ENCODE measurements at places on chromosomes 11 and 22.
A peak's percentile ranks its signal among the peaks of the same experiment; 100 is the strongest.

GRCh38 chr11:74935285-74935684 lies 13.6 kb downstream of the XRRA1 start:
- no peak for DNase-seq

- no peak for DNase-seq
Measured at GRCh38 chr11:64865286-64866172, 12.9 kb downstream of the EHD1 start.

- DNase-seq: peak; percentile 40
Measured at GRCh38 chr11:11966826-11967668, 41.4 kb downstream of the DKK3 start.

- no peak for DNase-seq
Measured at GRCh38 chr11:6219359-6219758, 14.0 kb downstream of the C11orf42 start.

- DNase-seq: no peak
Measured at GRCh38 chr22:39897841-39898240, 3.0 kb upstream of the GRAP2 start.

DNA sequence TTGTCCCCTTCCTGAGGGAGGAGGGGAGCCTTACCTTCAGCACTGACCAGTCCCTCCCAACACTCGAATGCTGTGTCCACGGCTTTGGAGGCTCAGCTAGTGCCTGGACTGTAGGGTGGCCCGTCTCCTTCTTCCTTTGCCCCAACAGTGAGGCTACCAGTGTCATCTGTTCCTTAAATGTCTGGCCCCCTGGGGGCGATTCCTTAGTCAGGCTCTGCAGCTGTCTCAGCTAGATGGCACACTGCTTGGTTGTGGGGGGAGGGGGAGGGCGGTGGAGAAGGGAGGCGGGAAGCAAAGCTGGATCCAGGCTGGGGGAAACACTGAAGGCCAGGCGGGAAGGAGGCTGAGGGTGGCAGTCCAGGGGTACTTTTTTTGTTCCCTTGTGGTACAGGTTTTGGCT lies at the start of gene IGSF22:
IGSF22 (minus strand) TSS at position 149 of the 400 bp plus-strand sequence. CDS start 1,952 bp downstream, outside the sequence.
- DNase-seq: no peak

- no peak for DNase-seq
Measured at GRCh38 chr11:16881074-16881709, 133.0 kb downstream of the PLEKHA7 start.

- DNase-seq: no peak
Measured at GRCh38 chr22:33823552-33823951, 96.7 kb downstream of the LARGE1 start.

- no peak for DNase-seq
Measured at GRCh38 chr11:120121914-120122473, 15.9 kb downstream of the TRIM29 start.

GRCh38 chr22:36612458-36612857 lies 83.5 kb upstream of the EIF3D start:
- DNase-seq: no peak

GRCh38 chr11:35133656-35134055 lies 5.3 kb upstream of the CD44 start:
- no peak for DNase-seq

DNA sequence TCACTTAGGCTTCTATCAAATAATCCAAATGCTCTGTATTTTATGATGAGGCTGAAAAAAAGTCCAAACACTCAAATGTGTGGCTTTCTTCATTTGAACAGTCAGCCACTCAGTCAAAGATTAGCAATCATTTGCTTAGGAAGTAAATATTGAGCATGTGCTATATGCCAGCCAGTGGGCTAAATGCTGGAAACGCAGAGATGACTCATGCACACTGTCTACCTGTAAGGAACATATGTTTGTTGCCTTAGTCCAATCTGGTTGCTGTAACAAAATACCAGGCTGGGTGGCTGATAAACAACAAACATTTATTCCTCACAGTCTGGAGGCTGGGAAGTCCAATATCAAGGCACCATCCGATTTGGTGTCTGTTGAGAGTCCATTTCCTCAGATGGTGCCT lies 617.3 kb downstream of the NTM start:
- no peak for DNase-seq

GRCh38 chr11:133966921-133967598 lies 10.3 kb upstream of the IGSF9B start:
- peak; percentile 39 for DNase-seq

GRCh38 chr11:47415091-47415854 lies 6.9 kb downstream of the SLC39A13 start:
- DNase-seq: no peak

DNA sequence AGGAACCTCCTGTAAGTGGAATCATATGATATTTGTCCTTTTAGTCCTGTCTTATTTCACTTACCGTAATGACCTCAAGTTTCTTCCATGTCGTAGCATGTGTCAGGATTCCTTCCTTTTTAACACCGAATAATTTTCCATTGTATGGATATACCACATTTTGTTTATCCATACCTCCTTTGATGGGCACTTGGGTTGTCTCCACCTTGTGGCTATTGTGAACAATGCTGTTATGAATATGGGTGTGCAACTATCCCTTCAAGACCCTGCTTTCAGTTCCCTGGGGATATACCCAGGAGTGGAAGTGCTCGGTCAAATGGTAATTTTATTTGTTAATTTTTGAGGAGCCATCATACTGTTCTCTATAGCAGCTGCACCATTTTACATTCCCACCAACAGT lies 244.9 kb upstream of the BLID start:
- DNase-seq: no peak

- DNase-seq: no peak
Measured at GRCh38 chr11:134477486-134477885, 65.4 kb upstream of the B3GAT1 start.

DNA sequence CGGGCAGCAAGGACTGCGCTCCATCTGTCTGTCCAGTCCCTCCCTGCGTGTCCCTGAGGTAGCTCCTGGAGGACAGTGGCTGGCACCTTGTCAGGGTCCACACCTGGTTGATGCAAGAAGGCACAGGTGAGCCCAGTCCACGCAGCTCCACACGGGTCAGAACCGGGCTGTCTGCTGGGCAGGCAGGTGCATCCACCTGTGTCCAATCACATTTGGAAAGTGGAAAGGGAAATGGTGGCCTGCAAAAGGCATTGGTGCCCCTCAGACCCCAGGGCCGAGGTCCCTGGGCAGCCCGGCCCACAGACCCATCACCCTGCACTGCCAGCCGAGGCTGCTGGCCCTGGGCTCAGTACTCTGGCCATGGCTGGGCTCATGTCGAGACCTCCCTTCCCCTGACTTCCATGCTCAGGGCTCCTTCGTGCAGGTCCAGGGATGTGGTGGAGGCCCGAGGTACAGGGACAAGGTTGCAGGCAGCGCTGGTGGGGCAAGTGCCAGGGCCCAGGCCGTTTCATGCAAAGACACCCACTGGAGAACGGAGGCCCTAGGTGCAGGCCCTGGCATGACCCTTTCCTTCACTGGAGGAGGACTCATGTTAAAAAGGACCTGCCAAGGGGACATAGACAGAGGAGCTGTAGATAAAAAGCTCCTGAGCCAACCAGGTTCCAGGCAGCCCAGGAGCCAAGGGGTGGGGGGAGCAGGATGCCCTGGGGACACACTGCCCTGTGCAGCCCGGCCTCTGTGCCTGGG lies 38.9 kb upstream of the TH start:
- no peak for DNase-seq

DNA sequence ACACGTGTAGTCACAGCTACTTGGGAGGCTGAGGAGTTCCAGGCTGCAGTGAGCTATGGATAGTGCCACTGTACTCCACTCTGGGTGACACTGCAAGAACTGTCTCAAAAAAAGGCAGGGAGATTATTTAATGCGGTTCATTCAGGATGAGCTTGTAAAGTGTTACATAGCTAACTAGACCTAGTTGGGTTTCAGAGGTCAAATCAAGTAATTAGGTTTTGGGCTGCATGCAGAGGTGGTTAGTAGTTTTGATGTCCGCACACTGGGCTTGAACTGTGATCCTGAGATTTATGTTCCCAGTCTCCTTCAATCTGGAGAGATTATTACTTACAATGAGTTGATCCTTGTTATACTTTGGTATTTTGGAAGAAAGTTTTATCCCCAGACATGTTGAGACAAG lies 2.1 kb upstream of the RBM4 start:
- DNase-seq: no peak

DNA sequence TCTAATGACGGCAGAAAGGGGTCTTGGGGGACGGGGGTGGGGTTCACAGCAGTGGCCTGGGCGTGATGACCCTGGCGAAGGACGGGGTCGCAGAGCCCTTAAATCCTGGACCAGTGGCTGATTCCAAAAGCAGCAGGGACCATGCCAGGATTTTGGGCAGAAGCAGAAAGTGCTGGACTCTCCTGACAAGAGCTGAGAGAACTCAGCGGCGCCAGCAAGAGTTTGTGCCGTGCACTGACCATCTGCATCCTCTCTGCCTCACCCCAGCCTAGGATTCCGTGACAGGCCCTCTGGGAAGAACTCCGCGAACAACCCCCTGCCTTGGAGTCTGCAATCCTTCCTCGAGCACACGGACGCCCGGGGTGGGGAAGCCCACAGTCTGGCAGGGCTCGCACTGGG lies 644 bp upstream of the NDUFV1 start:
- no peak for DNase-seq

DNA sequence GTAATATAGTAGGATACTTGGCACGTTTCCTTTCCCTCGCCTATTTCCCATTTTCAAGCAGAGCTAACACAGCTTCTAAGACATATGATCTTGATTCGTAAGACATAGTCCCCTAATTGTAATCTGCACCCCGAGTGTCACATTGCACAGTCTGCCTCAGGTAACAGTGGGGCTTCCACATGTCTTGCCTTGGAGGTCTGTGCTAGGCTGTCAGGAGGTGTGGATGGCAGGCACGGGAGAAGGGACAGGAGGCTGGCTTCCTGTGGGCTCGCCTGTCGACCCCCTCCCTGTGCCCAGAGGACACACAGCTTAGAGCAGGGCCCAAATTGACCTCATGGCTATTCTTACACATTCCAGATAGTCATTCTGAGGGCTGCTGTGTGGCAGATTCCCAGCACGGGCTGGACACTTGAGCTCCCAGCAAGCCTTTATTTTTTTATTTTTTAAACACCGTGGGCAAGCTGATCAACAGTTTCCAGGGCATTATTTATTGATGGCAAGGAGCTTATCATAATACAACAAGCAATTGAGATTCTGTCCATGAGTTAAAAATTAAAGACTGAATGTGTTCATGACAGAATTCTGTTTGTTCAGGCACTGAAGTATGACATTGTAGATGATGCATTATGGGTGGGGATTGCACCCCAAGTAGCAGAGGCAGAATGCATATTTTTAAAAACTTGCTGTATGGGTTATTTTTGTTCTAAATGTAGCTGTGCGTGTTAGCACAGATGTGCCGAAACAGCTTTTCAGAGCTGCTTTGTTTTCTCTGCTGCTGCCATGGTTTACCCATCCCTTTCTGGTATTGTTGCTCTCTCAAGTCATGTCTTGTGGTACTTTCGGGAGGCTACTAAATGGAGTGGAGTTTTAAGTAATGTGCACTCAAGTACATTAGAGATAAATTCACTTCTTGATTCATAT lies 113.0 kb downstream of the ATXN10 start:
- DNase-seq: no peak

- peak; percentile 64 for DNase-seq
Measured at GRCh38 chr11:67438158-67438902, 848 bp upstream of the PTPRCAP start.

DNA sequence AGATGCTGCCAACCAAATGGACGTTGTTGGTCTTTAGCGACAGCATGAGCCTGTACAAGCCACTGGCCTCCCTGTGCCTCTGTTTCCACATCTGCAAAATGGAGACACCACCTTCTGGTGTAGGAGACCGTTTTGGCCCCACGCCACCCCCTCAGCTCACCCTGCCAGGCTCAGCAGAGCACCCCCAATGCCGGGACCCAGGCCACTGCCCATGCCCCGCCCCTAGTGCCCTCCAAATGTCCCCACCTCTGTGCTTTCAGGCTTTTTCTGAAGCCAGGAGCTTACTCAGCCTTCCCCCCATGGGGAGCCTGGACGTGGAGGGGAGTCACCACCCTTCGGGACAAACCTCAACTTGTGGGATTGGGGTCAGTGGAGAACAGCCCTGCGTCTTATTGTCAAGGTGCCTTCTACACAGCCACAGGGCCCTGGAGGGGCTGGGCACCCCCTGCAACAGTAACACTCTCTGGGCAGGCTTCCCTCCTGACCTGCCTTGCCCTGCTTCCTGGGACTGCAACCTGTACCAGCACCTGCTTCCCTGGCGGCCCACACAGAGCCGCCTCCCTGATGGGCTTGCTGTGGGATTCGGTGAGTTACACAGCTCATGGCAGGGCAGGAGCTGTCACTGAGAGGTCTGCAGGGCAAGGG lies 24.6 kb upstream of the RTL6 start:
- DNase-seq: no peak

DNA sequence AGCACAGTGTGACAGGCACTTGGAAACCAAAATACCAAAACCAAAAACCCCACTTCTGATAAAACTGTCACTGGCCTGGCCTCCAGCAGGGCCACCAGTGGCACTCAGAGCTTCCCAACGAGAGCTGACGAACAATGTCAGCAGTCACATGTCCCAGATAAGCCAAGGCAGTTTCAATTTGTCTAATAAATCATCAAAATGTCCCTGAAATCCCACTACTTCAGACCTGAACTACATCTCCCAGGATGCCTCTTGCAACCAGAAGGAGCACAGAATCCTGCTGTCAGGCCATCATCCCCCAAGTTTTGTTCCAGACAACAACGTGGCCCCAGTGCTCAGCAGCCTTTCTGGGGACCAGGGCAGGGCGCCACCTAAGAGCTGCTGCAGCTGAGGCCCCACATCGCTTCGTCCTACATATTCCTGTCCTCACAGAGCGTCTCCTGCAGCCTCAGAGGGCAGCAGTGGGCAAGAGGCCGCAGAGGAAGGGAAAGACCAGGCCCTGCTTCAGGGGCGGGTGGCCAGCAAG lies 25.1 kb downstream of the LRFN4 start:
- no peak for DNase-seq

GRCh38 chr11:8333376-8333775 lies 69.7 kb upstream of the LMO1 start:
- DNase-seq: no peak

DNA sequence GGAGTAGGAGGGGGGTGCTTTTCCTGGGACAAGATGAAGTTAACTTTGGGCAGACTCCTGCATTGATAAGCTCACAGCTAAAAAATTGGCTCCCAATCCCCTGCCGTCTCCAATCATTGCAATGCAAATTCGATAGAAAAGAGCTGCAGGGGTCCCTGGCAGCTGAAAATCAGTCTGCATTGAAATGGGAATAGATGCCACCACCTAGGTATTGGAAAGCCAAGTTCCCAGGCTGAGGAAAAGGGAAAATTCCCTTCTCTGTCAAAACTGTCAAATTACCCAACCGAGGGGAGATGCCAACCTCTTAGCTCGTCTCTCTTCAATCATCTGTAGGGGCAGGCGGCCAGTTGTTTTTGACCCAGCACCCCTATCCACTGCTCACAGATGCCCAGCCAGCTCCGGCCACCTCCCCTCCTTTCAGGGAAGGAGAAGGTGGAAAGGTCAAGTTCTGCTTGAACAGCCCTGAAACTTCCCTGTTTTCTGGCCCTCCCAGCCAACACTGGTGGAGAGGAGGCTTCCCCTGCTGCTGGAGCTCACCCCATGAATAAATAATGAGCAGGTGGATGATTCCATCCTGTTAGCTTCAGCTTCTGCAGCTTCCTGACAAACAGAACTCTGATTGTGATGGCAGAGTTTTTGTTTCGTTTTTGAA lies 916.3 kb downstream of the TBC1D22A start:
- no peak for DNase-seq

- DNase-seq: no peak
Measured at GRCh38 chr22:36497910-36498665, 8.8 kb downstream of the FOXRED2 start.

All from activated T-helper 1 cell treated with anti-CD3 and anti-CD28 coated beads, Interleukin-2, amount 50 U/mL, for 16 hours (primary cell).